ENCODE measurements at places on chromosomes 1 and 21. TPM values are rescaled to one million over a fixed set of nuclear protein-coding genes. Genes with fewer than 3 reads are reported as not detected.

Gene RAP1GAP
- total RNA-seq: 12.3 TPM

Gene GABPB2
- total RNA-seq: 6.4 TPM

Gene SHISA4
- total RNA-seq: 14.3 TPM

Gene THEM5
- total RNA-seq: not detected

DNA sequence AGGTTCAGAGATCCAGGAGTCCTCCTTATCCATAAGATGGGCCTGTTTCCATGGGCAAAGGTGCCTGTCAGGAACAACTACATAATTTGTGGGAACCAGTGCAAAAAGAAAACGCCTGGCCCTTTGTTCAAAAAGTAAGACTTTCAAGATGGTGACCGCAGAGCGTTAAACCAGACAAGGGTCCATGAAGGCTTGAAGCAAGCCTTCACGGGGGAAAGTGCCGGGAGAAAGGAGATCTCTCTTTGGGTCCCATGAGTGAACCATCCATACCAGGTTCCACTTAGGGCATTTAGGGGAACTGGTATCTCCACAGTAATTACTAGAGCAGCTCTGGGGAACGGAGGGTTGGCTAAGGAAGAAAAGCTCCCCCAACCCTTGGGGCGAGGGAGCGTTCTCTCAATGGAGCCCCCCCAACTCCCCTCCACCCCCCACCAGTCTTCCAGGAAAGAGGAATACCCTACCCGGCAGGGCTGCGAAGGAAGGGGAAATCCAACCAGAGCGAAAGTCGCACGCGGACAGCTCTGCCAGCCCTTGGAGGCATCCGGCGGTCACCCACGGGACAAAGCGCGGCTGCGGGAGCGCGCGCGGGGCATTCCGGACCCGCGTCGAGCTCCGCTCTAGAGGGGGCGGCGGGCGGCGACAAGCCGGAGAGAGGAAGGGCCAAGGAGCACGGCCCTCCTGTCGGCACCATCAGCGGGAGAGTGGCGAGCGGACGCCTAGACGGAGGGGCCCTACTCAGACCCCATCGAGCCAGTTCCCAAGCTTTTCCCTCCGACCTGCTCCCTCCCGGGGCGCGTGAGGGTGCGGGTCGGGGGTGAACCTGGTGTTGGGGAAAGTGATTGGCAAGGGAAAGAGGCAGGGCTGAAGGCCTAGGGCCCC is 687 bp upstream of the RASSF5 start:
- peak overlapping the region; percentile 69 for H3K4me3 ChIP-seq
- no peaks in the 10 kb centered on the region for H3K36me3 ChIP-seq
- peaks cover 41% of the 10 kb centered on the region for H3K4me1 ChIP-seq

- no peaks in the 10 kb centered on the region for H3K27me3 ChIP-seq
- peak overlapping the region; percentile 90 for H3K4me3 ChIP-seq
- DNase-seq: peak; percentile 65
Observed at GRCh38 chr1:2050461-2050792, 216 bp downstream of the PRKCZ start.

DNA sequence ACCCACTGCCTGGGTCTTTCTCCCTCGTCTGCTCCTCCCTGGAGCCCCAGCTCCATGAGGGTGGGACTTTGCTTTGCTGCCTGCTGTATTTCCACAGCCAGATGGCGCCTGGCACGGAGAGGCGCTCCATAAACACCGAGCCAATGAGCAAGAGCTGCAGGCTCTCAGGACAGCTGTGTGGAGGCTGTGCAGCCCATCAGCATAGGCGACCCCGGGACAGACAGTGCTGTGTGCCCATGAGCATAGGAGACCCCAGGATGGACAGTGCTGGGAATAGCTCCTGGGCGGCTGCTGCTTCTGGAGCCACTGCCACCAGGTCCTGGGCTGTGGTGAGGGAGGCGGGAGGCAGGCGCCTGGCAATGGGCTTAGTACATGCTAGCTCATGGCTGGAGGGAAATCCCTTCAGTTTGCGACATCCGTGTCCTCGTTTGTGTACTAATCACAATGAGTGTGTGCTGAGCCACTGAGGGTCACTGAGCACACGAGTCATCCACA is 29.2 kb downstream of the CEP104 start:
- peaks cover 61% of the 10 kb centered on the region for H3K36me3 ChIP-seq
- no peaks in the 10 kb centered on the region for H3K27me3 ChIP-seq
- H3K4me1 ChIP-seq: no peaks in the 10 kb centered on the region
- peak; percentile 37 for DNase-seq

DNA sequence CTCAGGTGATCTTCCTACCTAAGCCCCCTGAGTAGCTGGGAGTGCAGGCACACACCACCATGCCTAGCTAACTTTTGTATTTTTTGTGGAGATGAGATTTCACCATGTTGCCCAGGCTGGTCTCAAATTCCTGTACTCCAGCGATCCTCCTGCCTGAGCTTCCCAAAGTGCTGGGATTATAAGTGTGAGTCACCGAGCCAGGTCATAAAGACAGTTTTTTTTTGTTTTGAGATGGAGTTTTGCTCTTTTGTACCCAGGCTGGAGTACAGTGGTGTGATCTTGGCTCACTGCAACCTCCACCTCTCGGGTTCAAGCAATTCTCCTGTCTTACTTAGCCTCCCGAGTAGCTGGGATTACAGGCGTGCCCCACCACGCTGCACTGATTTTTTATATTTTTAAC is 42.1 kb downstream of the KIF1B start:
- no peak overlapping the region for H3K4me3 ChIP-seq
- H3K4me1 ChIP-seq: peaks cover 19% of the 10 kb centered on the region
- peak; percentile 65 for DNase-seq
- H3K27ac ChIP-seq: peak overlapping the region; percentile 45

DNA sequence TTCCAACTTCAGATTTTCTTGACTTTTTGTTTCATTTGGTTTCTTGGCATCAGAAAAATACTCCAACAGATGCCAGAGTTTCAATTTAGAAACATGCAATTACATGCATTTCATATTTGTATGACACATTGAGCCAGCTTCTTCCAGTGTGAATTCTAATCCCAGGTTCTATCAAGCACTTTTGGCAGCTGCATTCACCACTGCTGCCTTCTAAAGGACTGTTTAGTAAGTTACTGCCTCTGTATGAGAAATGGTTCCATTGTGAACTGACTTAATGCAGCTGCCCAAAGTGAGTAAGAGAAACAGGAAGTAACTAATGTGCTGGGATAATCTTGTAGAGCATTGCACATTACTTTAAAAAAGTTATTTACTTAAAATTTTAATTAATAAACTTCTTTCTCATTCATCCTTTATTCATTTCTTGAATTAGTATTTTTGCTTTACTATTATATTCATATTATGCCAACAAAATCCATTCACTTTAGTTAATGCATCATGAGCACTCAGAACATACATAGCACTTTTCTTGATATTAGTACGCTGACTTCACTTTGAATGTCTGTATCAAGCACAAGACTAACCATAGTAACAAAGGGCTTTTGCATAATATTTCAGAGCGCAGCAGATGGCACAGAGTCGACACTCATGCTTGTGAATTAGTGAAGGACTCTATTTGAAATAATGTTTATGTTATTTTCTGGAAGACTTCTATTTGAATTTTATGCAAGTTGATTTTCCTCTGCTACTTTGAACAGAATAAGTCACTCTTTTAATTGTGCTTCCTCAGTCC is 9.8 kb downstream of the RGS18 start:
- no peak for DNase-seq
- no peaks in the 10 kb centered on the region for H3K4me1 ChIP-seq
- no peak overlapping the region for H3K4me3 ChIP-seq
- H3K27ac ChIP-seq: no peak overlapping the region

DNA sequence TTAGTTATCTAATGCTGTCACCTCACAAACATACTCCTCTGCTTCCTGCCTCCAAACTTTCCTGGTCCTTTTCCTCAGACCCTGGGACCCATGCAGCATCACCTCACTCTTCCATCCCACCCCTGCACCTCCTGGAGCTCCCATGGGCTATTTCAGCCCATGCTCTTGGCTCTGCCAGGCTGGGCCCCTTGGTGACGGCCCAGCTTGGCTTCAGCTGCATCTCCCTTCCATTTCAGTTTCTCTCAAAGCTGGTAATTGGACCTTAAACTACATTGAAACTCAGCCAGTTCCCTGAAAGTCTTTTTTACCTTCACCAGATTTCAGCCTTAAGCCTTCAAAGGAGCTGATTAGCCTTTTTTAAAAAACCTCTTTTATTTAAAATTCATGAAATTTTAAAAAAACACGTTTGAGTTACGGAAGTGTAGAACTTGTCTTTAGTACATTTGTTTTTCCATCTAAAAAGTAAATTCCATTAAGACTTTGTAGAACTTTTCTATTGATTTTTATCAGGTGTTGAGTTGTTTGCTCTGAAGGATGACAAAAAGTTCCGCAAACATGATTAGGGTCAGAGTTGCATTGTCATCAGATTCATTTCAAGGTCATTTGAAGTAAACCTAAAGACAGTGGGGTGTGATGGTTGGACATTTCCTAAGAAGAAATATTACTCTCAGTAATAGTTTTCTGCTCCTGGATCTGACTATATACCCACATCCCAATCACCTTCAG is 33.5 kb downstream of the AGT start:
- no peaks in the 10 kb centered on the region for H3K27me3 ChIP-seq
- H3K27ac ChIP-seq: no peak overlapping the region
- H3K4me3 ChIP-seq: no peak overlapping the region
- DNase-seq: no peak

DNA sequence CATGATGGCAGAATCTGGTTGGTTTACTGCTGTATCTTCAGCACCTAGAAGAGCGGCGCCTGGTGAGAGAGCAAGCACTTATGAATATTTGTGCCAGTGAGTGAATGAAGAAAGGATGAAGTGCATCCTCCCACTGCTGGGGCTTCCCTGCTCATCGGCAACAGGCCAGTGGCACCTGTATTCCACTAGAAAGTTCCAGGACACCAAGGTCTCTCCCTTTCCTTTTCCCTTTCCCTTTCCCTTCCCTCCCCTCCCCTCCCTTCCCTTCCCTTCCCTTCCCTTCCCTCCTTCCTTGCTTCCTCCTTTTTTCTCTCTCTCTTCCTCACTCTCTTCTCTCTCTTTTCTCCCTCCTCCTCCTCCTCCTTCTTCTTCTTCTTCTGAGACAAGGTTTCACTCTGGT is 86.2 kb downstream of the DAB1 start:
- H3K27me3 ChIP-seq: peaks cover 9% of the 10 kb centered on the region
- no peaks in the 10 kb centered on the region for H3K36me3 ChIP-seq
- H3K4me3 ChIP-seq: no peak overlapping the region
- no peaks in the 10 kb centered on the region for H3K4me1 ChIP-seq

DNA sequence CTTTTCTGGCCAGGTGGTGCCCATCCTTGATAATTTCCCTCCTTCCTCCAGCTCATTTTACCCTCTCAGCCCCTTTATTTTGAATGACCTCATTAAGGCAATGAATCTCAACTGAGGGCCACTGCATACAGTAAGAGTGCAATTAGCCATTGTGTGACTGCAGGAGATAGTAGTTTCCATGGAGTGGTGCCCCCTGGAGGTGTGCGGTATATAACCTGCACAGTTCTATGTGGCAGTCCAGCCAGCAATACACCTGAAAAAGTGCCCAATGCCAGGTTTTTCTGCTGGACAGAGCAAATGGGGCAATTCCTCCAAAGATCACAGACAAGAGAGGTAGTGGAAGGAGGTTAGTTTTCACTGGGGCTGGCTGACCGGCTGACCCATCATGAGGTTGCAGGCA is 25.9 kb upstream of the LRRC38 start:
- no peak overlapping the region for H3K27ac ChIP-seq
- no peak for DNase-seq
- H3K4me1 ChIP-seq: no peaks in the 10 kb centered on the region

Measured in PC-3 (cell line).